ENCODE measurements at places on chromosomes 12 and 14.

- DNase-seq: no peak
Observed at GRCh38 chr14:75549169-75549568, 26.9 kb downstream of the BATF start.

DNA sequence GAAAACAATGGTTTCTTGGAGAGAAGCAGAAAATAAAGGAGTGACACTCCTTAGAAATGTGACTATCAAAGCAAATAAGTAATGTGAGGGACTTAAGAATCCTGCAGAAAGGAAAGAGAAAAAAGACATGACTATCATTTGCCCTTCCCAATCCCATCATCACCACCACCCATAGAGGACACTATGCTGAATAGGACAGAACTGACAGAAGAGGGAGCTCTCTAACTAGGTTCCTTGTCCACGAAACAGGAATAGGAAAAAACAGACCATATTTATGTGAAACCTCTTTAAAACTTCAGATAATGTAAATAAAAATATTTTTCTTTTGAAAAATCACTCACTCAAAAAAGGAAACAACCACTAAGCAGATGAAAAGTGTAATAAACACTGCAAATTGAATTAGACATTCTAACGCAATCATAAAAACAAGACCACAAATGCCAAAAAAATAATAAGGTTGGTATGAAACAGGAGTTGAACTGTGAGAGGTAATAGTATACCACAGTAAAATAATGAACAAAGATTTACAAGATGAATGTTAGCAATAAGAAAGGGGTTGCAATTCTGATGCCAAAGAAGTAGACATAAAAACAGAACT lies 24.1 kb downstream of the KLRD1 start:
- DNase-seq: no peak

DNA sequence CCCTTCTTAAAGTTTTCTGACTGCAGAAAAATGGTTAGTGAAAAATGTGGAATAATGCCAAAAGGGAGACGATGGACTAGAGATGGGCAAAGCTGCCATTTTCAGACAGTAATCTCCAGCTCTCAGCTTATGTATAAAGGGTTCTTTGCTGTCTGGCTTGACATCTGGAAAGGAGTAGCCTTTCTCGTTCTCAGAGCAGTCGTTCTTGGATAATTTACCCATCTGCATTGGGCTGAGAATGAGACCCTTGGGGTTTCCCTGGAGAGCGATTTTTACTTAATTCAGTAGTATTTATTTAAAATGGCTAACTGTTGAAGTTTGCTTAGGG lies 1.2 kb downstream of the NUDT4 start:
- DNase-seq: no peak

GRCh38 chr14:35406506-35407305 lies 2.2 kb upstream of the NFKBIA start:
- DNase-seq: no peak

GRCh38 chr14:51495319-51495718 lies 156.4 kb upstream of the FRMD6 start:
- no peak for DNase-seq

GRCh38 chr14:63650256-63650952 lies 8.7 kb upstream of the WDR89 start:
- peak; percentile 62 for DNase-seq

- no peak for DNase-seq
Observed at GRCh38 chr14:23115039-23115731, 3.9 kb downstream of the CEBPE start.

GRCh38 chr14:22650960-22651521 lies 6.9 kb upstream of the OR6J1 start:
- peak; percentile 25 for DNase-seq

Measured in activated CD4-positive, alpha-beta memory T cell treated with anti-CD3 and anti-CD28 coated beads, Interleukin-2, amount 10 ng/mL, durations not matched to agents 7 days and 5 days (primary cell).